ENCODE measurements at places on chromosomes 7 and 10.
A peak's percentile ranks its signal among the peaks of the same experiment; 100 is the strongest.

- DNase-seq = no peak
These were observed 294.4 kb upstream of the MYO3A start for GRCh38 chr10:25639646-25640045.

DNA sequence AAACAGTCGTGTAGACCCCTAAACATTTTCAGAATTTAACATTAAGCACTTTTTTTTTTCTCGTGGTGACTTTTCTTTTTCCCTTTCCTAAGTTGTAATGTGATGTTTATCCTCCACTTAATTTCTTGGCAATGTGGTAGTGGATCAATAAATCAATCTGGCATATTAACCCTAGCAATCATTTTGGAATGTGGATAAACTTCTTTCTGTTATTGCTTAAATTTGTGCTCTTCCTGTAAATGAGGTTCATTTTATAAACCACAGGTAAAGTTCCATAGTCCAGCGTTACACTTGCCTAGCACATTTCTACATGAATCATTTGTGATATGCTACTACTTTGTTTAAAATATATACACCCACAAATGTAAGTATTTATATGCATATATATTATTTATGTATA is 247.4 kb upstream of the ETV1 start:
- DNase-seq = no peak

DNA sequence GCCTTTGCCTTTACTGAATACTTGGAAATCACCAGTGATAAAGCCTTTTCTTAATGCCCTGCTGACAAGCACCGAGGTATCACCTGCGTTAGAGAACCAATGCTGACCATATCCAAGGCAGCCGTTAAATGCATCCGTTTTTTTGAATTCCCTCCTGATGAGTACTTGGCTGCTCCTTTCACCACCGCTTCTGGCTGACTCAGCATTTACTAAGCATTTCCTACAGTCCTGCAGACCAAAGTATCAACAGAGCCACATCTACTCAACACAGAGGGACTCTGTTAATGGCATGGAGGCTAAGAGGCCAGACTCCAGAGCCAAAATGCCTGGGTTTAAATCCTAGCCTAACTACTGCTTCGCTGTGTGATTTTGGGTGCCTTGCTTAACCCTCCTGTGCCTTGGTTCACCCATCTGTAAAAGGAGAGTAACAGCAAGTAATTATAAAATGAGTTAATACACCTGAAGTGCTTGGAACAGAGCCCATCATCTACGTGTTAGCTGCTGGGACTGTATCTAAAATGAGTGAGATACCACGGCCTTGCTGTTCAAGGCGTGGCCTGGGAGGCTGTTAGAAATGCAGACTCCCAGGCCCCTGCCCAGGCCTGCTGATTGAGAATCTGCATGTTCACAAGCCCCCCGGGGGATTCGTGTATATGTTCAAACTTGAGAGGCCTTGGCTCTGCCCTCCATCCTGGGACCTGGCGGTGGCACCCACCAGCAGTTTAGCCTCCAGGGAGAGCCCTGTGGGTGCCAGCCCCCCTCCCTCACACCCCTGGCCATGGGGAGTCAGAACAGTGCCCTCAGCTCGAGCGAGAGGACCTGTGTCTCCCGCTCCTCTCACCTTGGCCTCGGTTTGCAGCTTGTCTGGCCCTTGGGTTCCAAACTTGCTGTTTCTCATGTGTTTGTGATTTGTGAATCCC is 30.8 kb upstream of the EFCAB10 start:
- DNase-seq = no peak

- DNase-seq = no peak
These were observed 57.9 kb downstream of the NOD1 start for GRCh38 chr7:30420662-30421061.

DNA sequence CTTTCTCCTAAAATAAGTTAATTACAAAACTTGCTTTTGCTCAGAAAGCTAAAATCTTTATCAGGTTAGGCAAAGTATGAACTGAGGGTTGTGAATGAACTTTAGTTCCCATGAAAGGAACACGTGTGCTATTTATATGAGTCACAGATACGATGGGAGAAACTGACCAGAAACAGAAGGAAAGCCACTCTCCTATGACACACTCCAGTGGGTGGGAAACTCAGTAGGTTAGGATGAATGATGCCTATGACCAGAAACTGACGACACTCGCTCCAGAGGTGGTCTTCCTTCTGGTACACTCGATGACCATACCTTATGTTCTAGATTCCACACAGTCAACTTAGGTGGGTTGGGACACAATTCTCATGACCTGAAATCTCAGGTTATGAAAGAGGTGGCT is 215.7 kb upstream of the INHBA start:
- DNase-seq = peak; percentile 58

DNA sequence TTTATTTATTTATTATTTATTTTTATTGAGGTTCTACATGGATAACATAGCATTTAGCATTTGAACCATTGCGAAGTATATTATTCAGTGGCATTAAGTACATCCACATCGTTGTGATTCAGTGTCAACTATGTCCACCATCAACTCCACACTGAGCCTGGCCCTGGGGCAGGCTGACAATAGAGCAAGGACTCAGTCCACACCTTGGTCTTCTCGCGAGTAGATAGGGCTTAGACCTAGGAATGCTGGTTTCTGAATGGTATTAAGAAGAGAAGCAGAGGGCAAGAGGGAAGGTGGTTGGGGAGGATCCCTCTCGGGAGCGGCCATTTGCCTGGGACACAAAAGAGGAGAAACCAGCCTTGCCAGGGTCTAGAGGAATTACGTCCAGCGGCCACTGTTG is 599.2 kb upstream of the MGMT start:
- no peak for DNase-seq

DNA sequence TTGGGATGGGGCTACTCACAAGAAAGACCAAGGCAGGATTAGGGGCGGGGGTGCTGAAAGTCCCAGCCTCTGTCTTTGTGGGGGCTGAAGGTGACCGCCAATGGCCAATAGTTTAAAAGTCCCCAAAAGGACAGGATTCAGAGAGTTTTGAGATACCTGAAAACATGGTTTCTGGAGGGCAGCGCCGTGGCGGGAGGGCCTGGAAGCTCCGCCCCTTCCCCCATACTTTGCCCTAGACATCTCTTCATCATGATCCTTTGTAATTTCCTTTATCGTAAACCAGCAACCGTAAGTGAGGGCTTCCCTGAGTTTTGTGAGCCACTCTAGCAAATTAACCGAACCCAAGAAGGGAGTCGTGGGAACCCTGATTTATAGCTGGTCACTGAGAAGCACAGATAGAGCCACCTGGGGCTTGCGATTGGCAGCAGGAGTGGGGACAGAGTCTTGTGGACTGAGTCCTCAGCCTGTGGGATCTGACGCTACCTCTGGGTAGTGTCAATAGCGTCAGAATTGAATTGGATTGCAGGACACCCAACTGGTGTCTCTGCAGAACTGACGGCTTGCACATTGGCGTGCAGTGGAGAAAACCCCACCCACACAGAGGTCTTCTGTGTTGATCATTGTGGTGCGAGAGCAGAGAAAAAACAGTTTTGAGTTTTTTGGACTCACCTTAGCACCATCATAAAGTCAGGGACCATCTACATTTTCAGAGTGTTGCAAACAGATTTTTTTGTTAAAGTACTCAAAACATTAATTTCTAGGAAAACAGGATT is 169.3 kb downstream of the USP6NL start:
- DNase-seq = no peak

- DNase-seq = no peak
These were observed 122.0 kb downstream of the TRRAP start for GRCh38 chr7:99000196-99000903.

DNA sequence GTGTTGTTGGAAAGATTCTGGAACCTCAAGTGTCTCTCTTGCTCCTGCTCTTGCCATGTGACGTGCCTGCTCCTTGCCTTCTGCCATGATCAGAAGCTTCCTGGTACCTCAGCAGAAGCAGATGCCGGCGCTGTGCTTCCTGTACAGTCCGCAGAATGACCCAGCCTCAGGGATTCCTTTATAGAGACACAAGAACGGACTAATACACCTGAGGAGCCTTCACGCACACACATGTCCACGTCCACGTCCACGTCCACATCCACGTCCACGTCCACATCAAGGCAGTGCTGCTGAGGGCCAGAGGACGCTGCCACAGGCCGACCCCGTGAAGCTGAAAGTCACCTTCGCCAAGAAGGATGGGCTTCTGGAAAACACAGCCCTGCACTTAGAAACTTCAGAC is 190.1 kb downstream of the MAD1L1 start:
- DNase-seq = no peak

GRCh38 chr10:77448226-77448625 is 189.4 kb downstream of the KCNMA1 start:
- DNase-seq = no peak

GRCh38 chr7:104275900-104276299 is 52.5 kb upstream of the LHFPL3 start:
- DNase-seq = no peak

DNA sequence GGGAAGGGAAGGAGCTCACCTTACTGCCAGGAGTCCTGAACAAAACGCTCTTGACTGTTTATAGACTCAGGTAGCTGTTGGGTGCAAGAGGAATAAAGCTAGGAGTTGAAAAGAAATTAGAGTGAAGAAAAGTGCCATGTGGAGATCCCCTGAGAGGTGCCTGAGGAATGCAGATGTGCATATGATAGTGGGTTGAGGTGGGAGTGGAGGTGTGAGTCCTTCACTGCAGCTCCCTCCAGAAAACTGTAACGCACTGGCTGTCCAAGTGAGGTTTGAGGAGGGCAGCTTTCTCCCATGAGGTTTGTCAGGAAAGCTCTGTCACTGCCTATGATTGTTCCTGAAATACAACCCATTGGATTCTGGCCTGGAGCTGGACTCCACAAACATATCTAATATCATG is 904.8 kb upstream of the POT1 start:
- DNase-seq = no peak

DNA sequence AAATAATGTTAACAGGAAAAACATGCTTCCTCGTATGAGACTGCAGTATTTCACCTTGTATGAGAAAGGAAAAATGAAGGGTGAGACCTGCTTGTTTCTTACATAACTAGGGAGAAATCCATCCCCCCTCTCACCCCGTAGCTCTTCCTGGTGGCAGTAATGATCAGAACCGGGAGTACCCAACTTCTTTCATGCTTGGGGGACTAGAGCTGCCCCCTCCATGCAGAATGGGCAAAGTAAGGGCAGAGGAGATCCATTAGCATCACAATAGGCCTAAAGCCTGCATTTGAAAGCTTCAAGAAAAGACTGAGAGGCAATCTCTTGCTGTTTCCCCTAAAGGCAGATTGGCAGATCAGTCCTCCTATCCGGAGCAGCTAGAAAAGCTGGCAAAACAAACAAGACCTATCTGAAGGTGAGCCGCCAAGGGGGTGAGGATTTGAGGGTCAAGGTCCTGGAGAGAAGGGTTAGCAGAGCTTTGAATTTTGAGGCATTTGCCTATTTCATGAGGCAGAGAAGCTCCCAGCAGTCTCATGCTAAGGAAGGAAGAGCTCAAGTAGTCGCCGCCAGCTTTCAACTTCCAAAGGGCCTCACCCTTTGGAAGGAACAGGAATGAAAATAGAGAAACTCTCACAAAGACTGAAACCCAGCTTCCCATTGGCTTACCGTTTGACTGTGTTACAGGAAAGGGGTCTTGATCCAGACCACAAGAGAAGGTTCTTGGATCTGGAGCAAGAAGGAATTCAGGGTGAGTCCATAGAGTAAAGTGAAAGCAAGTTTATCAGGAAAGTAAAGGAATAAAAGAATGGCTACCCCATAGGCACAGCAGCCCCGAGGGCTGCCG is 36.2 kb downstream of the BAG3 start:
- DNase-seq = peak; percentile 39

GRCh38 chr10:43680035-43680434 is 31.4 kb upstream of the ZNF32 start:
- peak; percentile 40 for DNase-seq

- no peak for DNase-seq
These were observed 12.2 kb upstream of the PROSER2 start for GRCh38 chr10:11810973-11811372.

DNA sequence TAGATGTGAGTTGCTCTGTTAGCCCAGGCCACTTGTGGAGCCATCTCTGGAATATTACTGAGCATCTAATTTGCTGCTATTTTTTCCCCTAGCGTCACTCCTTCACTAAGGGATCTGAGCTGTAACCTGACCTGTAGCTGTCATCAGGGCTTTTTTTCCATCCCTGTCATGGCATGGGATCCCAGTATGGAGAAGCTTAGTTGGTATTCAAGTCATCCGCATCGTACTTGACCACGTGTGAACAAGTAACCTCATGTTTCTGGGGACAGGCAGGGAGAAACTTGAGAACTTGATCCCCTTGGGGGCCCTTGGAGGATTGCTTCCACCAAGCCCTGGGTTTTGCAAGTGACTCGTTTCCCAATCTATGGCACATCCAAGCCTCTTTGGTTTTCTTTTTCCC is 474.4 kb upstream of the GALNT17 start:
- DNase-seq = no peak

DNA sequence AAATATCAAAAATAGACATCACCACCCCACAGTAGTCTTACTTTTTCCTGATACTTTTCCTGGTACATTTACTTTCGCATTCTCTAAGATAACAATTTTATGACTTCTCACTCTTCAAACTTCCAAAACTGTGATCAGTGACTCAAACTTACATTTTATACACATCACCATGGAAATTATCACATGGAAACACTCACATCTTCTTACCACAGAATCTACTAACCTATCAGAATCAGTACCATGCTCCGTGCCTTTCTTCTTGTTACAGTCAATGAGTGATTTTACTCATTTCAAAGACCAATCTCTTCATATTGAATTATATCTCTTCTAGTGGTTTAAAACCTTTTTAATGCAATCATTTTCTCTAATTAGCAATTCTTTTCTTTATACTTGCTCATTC is 120.3 kb downstream of the PTEN start:
- DNase-seq = no peak

- DNase-seq = no peak
These were observed at the start of gene MNX1 for GRCh38 chr7:157010588-157011332. Gene MNX1 (minus strand): TSS chr7:157010663. CDS start chr7:157010350, 313 bp downstream.

DNA sequence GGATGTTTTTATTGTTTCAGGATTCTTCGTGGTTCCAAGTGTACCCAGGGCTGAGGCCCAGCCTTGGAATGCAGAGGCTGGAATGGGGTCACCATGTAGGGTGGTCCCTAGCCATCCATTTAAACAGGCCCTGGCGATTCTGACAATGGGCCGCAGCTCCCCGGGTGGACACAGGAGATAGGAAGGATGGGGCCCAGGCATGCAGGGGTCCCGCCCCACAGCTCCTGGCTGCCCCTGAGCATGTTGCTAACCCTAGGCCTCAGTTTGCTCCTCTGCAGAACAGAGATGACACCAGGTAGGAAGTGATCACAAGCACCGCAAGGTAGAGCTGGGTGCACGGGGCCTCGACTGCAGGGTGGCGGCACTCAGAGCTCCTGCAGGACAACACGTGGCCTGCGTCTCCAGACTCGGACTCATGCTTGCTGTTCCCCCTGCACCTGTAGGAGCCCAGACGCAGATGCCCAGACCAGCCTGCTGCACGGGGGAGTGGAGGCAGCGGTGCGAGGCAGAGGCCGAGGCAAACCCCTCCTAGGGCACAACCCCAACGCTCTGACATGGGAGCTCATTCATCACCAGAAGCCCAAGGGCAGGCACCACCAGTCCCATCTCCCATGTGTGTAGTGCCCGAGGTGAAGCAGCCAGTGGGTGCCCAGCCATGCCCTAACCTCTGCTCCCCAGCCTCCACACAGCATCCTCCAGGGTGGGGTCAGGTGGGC is 25.5 kb downstream of the VIPR2 start:
- DNase-seq = no peak

- DNase-seq = peak; percentile 21
These were observed 449 bp downstream of the NUDT5 start for GRCh38 chr10:12195281-12195602.

GRCh38 chr7:37920305-37920848 is at the start of gene EPDR1:
Gene EPDR1 (plus strand): TSS chr7:37920640. CDS start chr7:37920940, 300 bp downstream.
- peak; percentile 42 for DNase-seq

- peak; percentile 73 for DNase-seq
These were observed 171.1 kb upstream of the TBX20 start for GRCh38 chr7:35424869-35425495.

GRCh38 chr10:110356628-110357245 is 52.0 kb upstream of the SMNDC1 start:
- peak; percentile 51 for DNase-seq

Data from cardiac muscle cell (in vitro differentiated cells and primary cell).